ENCODE measurements at places on chromosomes 1 and 21.

DNA sequence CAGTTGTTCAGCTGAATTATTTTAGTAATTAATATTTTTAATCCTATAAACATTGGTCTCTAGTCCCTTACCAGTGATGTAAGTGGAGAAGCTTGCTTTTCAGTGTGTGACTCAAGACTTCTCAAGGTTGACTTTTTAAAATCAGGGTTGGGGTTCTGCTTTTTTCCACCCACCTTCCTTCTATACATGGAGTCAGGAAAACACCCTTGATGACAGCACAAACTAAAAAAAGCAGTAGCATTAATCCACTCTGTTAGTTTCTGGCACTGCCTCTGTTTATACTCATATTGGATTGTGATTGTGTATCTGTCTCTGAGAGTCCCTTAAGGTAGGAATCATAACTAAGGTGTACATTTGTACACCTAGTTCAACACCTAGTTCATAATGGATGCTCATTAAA is 8.3 kb upstream of the PLEKHO1 start:
- DNase-seq: no peak

DNA sequence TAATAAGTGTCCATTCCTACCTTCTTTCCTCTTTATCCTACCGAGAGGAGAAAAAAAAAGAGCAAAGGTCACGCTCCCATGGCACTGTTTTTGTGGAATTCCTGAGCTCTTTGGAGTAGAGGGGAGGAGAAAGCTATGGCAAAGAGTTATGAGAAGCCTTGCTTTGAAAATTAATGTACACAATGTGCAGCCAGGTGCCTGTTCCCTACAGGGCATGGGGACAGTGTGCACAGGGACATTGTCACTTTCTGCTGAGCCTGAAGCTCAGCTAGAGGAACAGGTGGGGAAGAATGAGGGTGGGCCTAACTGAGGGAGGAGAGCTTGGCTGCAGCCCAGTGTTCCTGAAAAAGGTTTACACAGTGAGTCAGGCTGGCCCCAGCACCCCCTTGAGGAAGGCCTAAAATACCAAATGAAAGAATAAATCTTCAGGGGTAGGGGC is 66.1 kb downstream of the PLXNA2 start:
- DNase-seq: no peak

GRCh38 chr1:93871366-93871765 is 7.6 kb downstream of the DNTTIP2 start:
- no peak for DNase-seq

DNA sequence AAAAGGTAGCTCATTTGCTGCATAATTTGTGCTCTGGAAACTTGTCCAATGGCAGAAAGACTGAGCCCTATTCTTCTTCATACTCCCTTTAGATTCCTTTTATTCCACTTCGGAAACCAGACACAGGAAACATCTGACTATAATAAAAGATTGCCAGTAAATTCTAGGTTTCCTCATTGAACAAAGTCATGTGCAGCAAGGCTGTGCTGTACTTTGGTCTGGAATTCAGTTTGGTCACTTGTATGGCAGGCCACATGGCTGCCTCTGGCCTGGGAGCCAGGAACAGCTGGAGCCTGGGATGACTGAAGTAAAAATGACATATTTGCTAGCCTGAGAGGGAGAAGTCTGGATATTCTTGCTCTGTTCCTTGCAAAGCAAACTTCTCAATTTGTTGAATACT is 79.6 kb downstream of the ST3GAL3 start:
- no peak for DNase-seq

DNA sequence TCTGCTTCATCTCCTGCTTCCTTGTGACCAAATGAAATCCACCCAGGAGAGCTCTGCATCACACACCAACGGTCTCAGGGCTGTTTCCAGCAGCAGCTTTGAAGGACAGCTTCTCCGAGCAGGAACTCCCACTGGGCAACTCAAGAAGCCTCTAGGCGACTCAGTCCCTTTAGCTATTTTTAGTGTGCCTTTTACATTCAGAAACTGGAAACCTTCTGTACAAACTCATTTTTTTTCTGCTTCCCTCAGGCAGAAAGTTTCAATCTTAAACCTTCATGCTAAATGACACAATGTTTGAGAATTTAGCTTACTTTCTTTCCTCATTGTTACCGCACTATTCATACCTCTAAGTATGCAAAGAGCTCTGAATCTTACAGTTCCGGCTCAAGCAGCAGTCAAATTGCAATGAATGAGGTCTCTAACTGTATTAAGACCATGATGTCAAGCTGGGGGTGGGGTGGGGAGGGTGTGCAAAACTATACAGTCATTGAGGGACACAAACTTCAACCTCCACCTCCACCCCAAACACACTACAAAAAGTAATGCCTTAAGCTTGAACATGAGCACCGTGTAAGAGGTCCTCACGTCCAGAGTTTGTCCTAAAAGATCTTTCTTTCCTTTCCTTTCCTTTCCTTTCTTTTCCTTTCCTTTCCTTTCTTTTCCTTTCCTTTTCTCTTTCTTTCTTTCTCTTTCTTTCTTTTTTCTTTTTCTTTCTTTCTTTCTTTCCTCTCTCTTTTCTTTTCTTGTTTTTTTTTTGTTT is 16.4 kb upstream of the TARBP1 start:
- DNase-seq: peak; percentile 85

- no peak for DNase-seq
Measured at GRCh38 chr21:31098576-31099005, 60.3 kb upstream of the KRTAP19-8 start.

GRCh38 chr1:246072456-246072955 is 434.6 kb downstream of the SMYD3 start:
- DNase-seq: no peak

DNA sequence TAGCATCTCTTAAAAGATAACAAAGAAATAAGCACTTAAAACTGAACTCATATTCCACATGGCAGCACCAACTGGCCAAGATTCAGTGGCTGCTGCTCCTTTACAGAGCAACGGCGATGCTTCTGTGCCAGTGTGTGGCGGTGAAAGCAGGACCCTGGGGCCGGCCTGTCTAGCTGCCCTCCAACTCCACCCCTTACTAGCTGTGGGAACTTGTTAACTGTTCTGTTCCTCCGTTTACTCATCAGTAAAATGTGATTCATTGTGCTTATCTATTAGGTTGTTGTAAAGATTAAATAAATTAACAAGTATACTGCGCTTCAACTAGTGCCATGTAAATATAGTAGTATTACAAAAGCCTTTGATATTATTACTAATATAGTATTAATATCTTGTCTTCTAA is 133.2 kb downstream of the GDAP2 start:
- DNase-seq: no peak

DNA sequence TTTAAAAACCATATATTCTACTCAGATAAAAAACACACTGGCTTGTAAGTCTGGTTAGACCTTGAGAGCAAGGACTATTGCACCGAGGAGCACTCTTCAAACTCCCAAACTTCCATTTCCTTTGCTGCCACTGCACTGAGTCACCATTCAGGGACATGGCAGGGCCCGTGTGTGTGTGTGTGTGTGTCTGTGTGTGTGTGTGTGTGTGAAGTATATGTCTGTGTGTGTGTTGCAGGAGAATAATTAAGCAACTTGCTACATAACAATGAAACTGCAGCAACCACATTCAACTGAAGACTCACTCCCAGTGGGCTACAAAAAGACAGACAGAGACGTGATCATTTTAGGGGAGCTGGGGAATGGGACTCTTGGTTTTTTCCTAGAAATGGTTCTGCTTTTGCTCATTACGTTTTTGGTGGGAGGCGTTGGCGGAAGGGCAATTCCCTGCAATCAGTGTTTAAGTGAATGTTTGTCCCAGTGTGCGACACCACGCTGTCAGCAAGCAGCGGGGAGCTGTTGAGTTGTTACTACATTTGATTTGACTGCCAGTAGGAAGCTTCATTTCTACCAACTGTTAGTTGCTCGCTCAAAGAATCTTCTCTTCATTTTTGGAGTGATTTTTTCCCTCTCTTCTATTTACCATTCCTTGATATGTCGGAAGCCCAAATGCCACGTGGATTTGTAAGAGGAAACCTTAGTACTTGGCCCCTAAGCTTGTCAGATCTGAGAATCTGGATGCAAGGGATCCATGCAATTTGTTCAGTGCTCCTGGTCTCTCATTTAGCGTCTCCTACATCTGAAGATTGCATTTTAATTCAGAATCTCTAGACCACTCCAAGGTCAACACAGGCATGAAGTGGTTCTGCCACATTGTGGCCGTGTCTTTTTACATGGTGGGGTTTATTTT is 36.1 kb downstream of the ESRRG start:
- DNase-seq: no peak

DNA sequence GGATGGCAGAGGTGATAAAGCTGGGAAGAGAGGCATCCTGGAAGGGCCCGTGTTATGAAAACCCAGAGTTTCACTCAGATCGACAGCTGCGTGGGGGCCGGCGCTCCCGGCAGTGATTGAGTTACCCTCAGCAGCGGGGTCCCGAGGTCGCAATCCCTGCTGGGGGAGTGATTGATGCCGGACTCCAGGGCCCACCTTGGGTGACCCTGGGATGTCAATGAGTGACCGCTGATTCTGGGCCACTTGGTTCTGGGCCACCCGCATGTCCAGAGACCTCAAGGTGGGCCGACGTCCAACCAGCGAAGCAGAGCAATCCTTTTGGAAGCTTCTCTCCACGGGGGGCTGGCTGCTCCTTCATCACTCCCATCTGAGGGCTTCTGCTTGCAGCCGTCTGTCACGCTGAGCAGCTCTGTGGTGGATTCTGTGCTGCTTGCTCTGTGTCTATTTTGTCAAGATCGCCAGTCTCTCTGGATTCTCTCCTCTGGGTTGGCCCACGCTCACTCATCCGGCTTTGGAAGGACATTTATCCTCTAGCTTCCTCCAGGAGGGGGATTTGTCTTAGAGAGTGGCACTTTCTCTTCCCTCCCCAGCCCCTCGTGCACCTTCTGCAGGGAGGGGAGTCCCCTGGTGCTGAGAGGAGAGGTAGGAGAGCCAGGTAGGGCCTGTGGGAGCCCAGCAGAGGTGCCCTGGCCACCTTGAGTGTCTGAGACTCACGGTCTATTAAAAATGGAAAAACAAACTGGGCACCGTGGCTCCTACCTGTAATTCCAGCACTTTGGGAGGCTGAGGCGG is 110.9 kb upstream of the C1orf174 start:
- DNase-seq: no peak

- DNase-seq: no peak
Measured at GRCh38 chr1:155091071-155092051, 12.7 kb downstream of the EFNA3 start.
